ENCODE measurements at places on chromosomes 2 and 18.

- peak; percentile 30 for DNase-seq
Measured at GRCh38 chr2:240060977-240061591, 7.8 kb upstream of the OR6B3 start.

DNA sequence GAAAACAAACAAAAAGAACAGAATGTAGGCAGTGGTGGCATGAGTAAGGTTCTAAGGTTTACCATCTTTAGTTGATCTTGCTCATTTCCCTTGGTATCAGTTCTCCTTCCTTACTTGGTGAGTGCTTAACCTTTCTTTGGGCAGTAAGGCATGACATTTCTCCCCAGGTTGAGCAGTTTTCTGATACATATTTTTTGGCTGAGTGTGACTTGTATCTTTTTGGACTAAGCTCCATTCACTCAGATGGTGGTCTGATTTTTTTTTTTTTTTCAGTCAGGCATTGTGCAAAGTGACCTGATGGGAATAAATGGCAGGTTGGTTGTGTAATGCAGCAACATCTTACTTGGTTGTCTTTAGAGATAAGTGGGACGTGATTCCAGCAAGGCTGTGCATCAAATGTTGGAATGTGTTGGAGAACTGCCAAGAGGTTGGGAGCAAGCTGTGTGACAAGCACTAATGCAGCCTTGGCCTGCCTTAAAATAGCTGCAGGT lies 15.1 kb downstream of the SPTBN1 start:
- DNase-seq: no peak

GRCh38 chr2:194686569-194686968 lies 970.5 kb upstream of the SLC39A10 start:
- no peak for DNase-seq

DNA sequence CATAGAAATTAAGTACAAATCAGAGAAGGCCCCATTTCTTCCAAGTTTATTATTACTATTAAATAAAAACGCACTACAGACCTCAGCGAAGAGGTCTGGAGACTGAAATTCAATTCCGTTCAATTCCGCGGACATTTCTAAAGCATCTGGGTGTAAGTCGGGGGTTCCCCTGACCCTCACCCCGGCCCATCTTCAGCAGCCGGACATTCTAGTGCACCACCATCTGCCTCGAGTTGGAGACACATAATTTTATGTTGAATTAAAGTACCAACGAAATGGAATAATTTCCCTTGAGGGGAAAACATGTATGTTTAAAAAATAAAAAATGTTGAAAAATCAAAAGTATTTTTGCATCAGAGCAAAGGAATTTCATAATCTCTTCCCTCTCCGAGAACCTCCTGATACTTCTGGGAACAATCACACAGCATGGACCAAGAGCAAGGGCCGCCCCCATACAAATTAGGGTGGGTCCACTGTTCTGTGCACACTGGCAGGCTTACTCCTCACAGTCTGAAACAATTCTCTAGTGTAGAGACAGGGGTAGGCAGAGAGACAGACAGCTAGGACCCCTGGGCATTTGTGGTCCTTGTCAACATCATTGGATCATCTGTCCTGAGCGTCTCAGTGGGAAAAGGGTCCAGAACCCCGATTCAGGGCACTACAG lies 29.3 kb downstream of the MBP start:
- DNase-seq: no peak

- no peak for DNase-seq
Measured at GRCh38 chr2:238727585-238728329, 120.1 kb upstream of the TWIST2 start.

- DNase-seq: no peak
Measured at GRCh38 chr18:39480494-39481195, 1915.0 kb upstream of the CELF4 start.

GRCh38 chr18:10544093-10544748 lies 18.4 kb downstream of the NAPG start:
- no peak for DNase-seq

DNA sequence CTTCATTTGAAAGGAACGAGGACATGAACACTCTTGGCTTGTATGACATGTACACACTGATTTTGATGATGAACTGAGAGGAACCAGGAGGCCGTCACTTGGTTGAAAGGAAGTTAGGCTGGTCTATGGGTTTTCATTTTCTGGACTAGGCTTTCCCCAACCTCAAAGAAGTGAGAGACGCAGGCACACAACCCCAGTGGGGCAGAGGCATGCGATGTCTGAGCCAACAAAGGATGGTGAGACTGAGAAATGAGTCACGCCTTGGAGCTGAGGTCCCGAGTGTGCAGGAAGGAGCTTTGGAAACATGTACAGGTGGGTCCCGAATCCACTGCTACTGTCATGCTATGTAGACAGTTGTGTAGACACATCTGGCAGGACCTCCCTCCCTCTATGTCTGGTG lies 24.1 kb downstream of the SIGLEC15 start:
- DNase-seq: no peak

DNA sequence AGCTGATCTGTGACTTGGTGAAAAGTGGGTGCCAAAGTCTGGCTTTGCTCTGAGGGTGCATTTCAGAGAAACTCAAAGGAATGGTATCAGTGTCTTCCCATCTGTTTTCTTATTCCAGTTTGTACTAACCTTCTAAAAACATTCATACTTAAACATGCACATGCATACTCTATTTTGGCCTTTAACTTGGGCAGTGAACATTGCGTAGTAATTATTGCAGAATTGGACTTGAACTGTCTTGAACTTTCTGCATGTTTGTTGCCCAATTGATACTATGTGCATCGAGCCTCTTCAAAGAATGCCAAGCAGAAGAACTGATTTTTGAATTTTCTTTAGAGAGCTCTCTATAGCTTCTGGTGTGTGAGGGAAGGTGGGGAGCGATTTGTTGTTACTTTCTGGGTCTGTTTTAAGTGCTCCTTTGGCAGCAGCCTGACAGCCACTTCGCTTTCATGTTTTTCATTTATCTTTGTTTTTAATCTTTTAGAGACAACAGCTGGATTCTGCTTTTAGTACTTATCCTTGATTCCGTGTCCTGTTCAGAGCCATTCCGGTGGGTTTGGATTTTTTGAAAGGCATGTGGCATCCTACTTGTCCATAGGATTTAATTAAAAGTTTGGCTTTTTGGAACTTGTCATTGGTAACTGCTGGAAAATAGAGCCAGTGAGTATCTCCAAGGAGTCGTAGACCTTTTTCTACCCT lies 159.2 kb downstream of the RAPGEF4 start:
- no peak for DNase-seq

DNA sequence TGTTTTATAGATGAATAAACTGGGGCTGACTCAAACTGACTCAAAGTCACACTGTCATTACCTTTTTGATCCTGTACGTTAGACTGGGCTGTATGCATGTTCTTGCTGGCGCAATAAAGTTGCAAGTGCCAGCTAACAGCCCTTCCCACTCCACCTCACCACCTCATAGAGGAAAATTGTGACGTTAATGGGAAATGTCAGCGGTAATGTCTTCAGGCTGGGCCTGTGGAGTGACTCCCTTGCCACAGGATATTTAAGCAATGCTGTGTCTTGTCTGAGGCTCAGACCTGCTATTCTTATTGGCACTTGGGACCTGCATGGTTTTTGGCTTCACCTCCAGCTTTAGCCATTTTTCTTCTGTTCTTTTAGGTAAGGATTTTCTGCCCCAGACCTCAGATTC lies 25.2 kb upstream of the CASP10 start:
- DNase-seq: no peak

- no peak for DNase-seq
Measured at GRCh38 chr2:195626507-195626906, 30.5 kb upstream of the SLC39A10 start.

GRCh38 chr2:120103723-120104467 lies 91.0 kb downstream of the EPB41L5 start:
- DNase-seq: no peak

GRCh38 chr2:52571380-52572347 lies 1195.9 kb upstream of the CHAC2 start:
- no peak for DNase-seq

GRCh38 chr2:30691948-30692828 lies 115.1 kb downstream of the CAPN13 start:
- DNase-seq: no peak

GRCh38 chr2:7338961-7339360 lies 421.7 kb downstream of the RNF144A start:
- DNase-seq: no peak

DNA sequence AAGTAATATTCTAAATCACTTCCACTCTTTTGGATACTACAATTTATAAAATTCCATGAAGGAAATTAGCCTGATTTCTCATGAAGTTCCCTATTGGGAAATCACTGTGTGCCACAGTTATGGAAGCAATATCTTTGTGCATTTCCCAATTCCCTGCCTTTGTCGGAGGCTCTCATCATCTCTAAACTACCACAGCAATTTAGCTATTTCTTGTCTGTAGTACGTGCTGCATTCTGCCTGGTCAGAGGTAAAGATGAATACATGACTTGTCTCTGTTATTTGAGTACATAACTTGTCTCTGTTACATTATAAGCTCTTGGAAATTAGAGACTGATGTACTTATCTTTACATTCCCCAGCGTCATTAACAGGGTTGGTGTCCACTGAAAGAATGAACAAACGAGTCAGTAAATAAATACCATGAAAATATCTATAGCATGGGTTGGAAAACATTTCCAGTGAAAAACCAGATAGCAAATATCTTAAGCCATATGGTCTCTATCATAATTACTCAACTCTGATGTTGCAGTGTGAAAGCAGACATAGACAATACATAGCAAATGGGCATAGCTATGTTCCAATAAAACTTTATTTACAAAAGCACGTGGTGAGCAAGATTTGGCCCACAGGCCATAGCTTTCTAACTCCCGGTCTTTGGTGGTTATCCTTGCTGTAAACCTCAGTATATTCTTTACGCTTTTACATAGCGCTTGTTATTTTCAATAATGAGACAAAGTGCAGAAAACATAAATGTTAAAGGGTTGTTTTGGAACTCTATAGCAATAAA lies 78.8 kb downstream of the BCL2 start:
- DNase-seq: no peak
